Activated T-cell treated with anti-CD3 and anti-CD28 coated beads, Interleukin-2, amount 50 U/mL, for 72 hours (primary cell): ENCODE measurements at places on chromosomes 3 and 15. TPM values are rescaled to one million over a fixed set of nuclear protein-coding genes. Genes with fewer than 3 reads are reported as not detected.

The XXYLT1 gene
- 6.2 TPM for total RNA-seq

DNA sequence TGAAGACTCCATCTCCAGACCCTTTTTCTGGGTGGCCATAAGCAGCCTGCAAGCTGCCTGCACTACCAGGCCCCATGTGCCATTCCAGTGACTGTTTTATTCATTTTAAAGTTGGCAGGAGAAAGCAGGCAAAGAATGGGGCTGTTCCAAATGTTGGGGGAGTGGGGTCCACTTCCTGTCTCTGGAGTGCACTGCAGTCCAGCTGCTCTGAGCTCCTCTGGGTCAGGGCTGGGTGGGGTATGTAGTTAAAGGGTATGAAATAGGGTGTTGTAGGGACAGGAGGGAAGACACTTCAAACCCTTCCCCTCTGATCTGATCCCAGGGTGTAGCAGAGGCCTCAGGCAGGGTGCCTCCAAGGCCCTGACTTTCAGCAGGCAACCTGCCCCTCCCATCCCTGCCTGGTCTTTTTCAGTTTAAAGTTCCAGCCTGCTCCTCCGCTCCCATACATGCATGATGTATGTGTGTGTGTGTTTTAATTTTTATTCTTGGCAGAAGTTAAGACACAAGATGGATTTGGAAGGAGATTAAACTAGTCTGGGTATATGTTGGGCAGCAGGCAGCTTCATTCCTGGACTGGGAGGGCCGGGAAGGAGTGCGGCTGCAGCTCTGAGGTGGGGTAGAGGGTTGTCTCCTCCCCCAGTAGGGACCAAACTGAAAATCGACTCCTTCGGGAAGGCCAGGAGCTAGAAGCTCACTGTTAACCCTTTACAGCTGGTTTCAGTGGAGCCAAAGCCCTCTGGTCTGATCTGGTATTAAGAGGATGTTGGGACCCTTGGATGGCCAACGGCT lies 17.3 kb downstream of the BOC start:
- no peak for DNase-seq

- no peak for DNase-seq
These were observed 11.4 kb downstream of the TM4SF1 start for GRCh38 chr3:149366031-149366430.

GRCh38 chr3:184234224-184234623 lies 4.8 kb downstream of the VWA5B2 start:
- no peak for DNase-seq

DNA sequence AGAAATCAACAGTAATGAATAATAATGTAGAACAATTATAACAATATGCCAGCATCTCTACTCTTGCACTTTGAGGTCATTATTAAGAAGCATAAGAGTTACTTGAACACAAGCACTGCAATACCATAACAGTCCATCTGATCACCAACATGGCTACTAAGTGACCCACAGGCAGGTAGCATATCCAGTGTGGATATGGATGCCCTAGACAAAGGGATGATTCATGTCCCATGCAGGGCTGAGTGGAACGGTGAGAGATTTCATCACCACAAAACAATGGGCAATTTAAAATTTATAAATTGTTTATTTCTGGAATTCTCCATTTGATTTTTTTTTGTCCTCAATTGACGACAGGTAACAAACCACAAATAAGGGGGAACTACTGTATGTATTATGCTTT lies 107.7 kb upstream of the TSC22D2 start:
- DNase-seq: no peak

GRCh38 chr15:78618490-78618934 lies 2.3 kb downstream of the CHRNA3 start:
- peak; percentile 83 for DNase-seq

GRCh38 chr15:101348015-101348414 lies 53.0 kb upstream of the SNRPA1 start:
- DNase-seq: no peak
